HEK293T (cell line): ENCODE measurements at places on chromosomes 1 and 21.

GRCh38 chr1:239952348-239953308 is 139.1 kb upstream of the FMN2 start:
- peak; percentile 63 for DNase-seq

DNA sequence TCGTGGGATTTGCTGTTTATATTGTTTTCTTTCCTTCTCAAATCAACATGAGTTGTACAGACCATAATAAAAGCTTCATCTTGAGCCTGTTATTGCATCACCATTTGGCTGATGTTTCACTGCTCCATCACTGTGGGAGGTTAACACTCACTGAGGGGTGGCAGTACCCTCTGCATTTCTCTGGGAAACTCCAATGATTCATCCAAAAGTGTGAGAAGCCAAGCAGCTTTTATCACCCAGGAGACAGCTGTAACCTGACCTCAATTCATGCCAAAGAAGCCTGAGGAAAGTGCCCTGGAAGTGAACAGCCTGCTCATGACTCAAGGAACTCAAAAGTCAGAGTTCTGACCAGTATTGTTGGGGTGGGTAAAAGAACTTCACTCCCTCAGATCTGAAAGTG is 84.1 kb downstream of the GPR88 start:
- peak; percentile 10 for DNase-seq

DNA sequence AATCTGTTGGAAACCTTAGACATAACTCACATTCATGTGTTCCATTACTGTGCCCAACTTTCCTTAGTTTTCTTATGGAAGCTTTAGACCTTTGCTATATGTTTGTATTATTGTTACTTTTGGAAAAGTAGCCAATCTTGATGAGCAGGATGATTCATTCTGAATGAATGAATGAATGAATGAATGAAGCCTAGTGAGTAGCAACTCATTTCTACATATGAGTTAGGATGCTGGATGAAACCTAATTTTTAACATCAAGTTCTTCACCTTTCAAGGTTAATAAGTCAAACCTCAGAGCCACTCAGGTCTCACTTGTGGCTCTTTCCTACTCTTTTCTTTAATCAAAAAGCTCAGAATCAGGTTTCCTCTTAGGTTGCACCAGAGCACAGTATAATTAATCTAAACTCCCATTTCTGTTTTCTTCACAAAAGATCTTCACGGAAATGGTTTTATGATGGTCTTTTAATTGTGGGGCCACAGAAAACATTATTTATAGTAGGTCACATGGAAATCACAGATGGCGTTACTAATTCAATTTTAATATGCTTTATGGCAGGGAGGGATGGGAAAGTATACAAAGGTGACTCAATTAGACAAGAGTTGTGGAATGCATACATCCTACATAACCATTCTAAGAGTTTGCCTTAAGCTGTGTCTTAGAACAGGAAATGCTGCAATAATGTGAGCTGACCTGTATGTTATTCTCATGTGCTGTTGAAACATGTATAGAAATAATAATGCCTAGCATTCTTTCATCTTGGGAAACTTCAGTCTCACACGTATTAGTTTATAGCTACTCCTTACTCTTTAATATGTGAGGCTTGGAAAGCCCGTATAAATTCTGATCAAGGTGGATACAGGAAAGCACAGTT is 4.5 kb upstream of the DDX59 start:
- DNase-seq: no peak

DNA sequence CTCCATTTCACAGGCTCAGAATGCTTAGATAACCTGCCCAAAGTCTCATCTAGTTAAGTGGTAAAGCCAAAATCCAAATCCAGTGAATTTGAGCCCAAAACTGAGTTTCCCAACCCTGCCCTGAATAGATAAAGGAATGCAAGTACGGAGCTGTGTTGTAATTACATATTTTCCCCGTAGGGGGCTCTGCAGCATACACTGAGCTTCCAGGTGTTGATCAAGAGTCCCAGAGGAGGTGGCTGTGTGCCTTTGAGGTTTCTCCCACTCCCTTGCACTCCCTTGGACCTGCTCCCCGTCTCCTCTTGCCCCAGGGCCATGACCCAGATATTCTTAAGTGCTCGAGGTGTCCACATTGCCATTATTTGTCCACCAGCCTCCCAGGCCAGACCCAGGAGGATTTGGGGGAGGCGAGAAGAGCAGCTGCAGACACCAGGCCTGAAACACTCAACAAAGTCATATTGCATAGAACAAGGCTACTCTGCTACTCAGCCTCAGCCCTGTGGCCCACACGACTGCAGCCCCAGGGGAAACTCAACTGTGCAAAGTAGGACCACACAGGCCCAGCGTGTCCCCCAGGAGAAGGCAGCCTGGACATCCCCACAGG is 18.4 kb upstream of the LY9 start:
- DNase-seq: peak; percentile 67

GRCh38 chr21:30689822-30690221 is 28.8 kb downstream of the KRTAP21-3 start:
- DNase-seq: no peak

- DNase-seq: no peak
Measured at GRCh38 chr1:182315167-182315556, 76.4 kb downstream of the GLUL start.

- no peak for DNase-seq
Measured at GRCh38 chr1:62259551-62259950, 59.7 kb downstream of the KANK4 start.

GRCh38 chr1:85748120-85748519 is 39.9 kb upstream of the ZNHIT6 start:
- no peak for DNase-seq

- DNase-seq: no peak
Measured at GRCh38 chr1:78054559-78054958, 8.8 kb downstream of the GIPC2 start.

GRCh38 chr1:26158271-26158907 is 490 bp upstream of the FAM110D start:
- DNase-seq: no peak

DNA sequence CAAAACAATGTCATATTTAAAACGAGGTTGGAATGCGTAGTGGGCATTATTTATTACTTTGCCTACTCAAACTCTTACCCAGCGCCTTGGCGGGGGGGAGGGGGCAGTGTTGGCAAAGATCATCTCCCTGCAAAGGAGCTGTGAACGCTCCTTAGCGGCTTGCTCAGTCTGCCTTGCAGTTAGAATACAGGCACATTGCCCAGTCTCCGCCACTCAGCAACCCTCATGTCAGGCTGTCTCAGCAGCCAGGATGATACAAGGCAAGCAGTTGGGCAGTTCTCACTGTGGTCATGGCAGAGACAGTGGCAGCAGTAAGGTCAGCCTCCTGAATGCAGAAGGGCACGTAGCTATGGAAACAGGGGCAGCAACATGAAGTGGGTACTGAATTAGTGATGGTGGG is 170.4 kb upstream of the KCNK2 start:
- DNase-seq: no peak

GRCh38 chr21:45086337-45086958 is 12.1 kb downstream of the ADARB1 start:
- DNase-seq: no peak

GRCh38 chr1:65813956-65814355 is 21.3 kb downstream of the PDE4B start:
- no peak for DNase-seq

DNA sequence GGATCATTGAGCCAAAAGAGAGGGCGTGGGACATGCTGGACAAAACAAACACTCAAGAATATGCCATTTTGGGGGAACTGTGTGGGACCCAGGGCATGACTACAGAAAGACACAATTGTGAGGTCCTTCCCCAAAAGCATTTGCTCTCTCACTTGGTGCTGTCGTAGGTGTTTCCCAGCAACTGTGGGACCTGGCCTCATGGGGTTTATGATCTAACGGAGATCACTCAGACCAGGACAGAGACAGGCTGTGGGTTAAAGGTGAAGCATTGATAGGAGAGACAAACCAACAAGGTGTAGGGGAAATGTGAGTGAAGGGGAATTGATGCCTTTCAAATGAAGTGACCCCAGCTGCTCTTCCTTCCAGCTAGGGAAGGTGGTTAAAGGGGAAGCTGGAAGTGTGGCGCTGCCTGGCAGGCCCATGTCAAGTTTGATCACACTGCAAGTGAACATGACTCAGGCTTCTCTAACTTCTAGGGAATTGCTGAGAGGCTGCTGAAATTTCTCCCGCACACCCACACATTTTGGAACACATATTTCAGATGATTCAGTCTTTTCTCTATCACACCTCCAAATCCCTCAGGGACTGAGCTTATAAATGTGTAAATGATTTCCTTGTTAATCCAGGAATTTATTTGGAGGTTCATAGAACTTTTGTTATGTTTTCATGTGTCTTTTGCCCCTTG is 30.2 kb downstream of the TRAF5 start:
- no peak for DNase-seq

DNA sequence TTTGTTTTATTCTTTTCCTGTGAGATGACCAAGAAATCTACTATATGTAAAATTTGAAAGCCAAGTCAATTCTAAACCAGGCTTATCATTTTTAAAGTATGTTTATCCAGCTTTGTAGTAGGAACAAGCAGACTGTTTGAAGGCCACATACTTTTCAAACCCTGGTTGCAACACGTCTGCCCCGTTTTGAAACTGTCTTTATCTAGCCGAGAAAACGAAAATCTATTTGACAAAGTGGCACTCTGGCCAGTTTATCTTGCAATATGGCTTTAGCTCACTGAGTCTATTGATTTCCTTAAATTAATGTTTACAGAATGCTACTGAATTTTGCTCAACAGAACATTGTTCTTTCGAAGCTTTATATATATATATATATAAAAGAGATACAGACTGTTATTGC is 39.7 kb downstream of the PROX1 start:
- no peak for DNase-seq

DNA sequence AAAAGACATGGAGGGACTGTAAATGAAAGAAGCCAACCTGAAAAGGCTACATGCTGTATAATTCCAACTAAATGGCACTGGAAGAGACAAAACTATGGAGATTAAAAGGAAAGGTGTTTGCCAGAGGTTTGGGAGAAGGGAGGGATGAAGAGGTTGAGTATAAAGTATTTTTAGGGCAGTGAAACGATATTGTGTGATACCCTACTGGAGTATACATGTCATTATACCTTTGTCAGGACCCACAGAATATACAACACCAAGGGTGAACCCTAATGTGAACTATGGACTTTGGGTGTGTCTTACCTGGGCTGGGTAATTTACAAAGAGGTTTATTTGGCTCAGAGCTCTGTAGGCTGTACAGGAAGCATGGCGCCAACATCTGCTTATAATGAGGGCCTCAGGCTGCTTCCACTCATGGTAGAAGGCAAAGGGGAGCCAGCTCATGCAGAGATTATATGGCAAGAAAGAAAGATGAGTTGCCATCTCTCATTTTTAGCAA is 73.4 kb downstream of the CD2 start:
- no peak for DNase-seq

GRCh38 chr1:204123376-204123775 is 28.5 kb downstream of the ETNK2 start:
- peak; percentile 62 for DNase-seq

- DNase-seq: no peak
Measured at GRCh38 chr1:32948905-32949304, 15.7 kb downstream of the RNF19B start.

GRCh38 chr1:12617511-12617900 is 504 bp downstream of the DHRS3 start:
- DNase-seq: no peak

DNA sequence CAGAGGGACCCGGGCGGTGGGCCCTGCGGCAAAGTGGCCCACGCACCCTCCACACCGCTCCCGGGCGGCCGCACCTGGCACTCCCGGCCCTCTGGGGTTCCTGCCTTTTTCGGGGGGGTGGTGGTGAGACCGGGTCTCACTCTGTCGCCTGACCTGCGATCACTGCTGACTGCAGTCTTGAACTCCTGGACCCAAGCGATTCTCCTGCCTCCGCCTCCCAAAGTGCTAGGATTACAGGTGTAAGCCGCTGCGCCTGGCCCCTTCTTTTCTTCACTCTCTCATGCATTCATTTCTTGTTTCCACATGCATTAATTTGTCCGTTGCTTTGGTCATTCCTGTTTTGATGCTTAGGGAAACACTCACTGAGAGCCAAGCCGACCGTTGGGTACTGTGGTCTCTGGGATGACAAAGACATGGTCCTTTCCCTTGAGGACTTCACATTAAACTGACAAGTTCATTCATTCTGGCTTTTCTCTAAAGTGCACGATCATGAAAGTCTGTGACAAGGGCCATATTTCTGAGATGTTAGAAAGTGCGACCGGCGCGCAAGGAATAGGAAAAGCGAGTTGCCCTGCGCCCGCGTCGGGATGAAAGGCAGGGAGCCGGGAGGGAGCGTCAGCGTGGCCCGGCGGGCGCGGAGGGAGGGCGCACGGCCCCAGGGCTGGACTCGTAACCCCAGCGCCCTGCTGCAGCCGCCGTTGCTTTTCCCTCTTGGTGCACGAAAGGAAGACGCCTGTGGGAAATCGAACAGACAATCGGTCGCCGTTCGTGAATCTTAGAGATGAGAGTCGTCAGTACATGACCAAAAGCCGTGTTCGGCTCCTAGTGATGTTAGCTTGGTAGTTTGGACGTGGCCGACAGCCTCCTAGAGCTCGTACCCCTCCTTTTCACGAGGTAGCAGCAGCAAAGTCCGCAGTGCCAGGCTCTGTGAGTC is 1.0 kb upstream of the MCOLN2 start:
- no peak for DNase-seq

DNA sequence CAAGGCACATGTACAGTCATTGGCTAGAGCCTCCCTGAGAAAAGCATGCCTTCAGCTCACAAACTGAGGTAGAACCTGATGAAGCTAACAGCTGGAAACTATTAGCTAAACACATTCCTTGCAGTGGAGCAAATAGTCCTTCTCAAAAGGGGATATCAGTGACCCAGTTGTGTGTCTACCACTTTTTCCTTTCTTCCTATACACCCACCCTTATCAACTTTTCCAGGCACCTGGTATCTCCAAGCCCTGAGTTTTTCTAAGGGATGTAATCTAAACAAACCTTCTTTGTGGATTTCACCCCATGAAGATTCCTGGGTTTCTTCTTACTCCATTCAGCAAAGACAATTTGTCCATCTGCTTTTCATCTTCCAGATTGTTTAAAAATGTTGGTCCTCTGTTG is 10.5 kb upstream of the ZSWIM5 start:
- no peak for DNase-seq

DNA sequence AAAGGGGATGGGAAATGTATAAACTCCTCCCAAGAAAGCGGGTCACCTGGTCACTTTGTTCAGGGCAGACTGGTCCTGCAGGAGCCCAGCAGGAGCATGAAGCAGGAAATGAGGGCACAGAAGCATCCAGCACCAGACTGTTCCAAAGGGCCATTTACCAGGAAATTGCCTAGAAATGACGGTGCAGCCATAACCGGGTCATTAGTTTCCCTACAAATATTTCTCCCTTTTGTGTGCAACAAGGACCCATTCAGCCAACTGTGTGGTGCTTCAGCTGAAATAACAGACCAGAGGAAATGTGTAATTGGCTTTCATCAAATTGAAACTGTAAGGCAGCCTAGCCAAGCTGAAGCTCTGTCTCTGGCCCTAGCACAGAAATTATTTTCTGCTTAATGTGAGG is 7.6 kb upstream of the CTTNBP2NL start:
- no peak for DNase-seq

DNA sequence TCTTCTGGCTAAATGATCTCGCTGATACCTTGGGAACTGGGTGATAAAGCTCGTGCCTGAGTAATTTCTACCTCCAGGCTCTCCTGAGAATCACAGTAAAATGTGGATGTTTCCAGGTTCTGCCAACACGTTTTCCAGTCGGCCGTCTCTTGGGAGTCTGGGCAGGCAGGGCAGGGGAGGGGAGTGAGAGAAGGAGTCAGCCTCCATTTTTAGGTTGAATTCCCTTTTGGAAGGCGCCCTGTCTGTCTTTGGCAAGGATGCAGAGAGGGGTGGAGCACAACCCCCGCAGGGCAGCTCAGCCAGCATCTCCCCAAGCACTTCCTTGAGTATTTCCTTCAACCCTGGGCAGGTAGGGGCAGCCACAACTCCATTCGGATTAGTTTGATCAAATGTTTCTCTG is 15.5 kb upstream of the ACTRT2 start:
- DNase-seq: no peak

- no peak for DNase-seq
Measured at GRCh38 chr21:23008601-23009202, 2010.5 kb downstream of the NCAM2 start.
